ENCODE measurements at places on chromosomes 11 and 22.

DNA sequence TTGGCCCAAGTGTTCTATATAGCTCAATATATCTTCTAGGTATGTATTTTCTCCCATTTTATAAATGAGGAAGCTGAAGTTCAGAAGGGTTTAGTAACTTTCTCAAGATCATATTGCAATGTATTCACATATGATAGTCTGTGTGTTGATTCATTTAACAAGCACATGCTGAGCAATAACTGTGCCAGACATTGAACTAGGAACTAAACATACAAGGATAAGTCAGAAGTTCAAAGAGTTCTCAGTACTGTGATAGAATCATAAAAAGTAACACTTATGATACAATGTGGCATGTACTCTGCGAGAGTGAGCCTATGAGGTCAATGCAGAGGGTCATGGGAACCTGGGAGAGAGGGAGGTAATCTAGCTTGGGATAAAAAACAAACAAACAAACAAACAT is 1082.2 kb upstream of the TENM4 start:
- DNase-seq: no peak

GRCh38 chr11:75549370-75549958 is 12.6 kb upstream of the SERPINH1 start:
- DNase-seq: no peak

GRCh38 chr11:130585545-130585944 is 137.1 kb downstream of the ADAMTS15 start:
- no peak for DNase-seq

DNA sequence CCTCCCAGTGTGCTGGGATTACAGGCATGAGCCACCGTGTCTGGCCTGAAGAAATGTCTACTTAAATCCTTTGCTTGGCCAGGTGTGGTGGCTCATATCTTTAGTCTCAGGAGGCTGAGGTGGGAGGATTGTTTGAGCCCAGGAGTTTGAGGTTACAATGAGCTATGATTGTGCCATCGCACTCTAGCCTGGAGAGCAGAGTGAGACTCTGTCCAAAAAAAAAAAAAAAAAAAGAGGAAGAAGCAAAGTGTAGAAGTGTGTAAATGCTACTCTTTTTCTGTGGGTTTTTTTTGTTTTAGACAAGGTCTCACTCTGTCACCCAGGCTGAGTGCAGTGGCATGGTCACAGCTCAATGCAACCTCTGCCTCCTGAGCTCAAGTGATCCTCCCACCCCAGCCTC is 6.4 kb upstream of the ATG16L2 start:
- no peak for DNase-seq

- no peak for DNase-seq
Measured at GRCh38 chr11:68383976-68384501, 71.6 kb downstream of the LRP5 start.

- DNase-seq: no peak
Measured at GRCh38 chr22:48450188-48450825, 1377.4 kb downstream of the BRD1 start.
